ENCODE measurements at places on chromosomes 3 and 15.

- DNase-seq: no peak
These were observed 252.1 kb upstream of the TMCO5A start for GRCh38 chr15:37682304-37682703.

DNA sequence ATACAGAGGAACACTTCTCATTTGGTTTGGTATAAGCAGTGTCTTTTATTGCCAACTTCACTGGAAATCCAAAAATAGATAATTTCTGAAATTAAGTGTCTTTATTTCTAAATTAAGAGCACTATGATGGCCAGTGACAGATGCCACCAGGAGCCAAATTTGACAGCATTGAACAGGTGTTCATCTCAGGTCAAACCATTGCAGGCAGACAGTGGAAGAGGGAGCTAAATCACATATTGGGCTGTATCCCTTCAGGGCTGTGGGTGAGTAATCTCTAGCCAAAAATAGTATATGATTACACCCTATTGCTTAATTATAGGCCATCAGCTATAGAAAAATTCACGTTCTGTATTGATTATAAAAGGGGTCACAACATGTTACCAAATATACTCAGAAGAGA lies 457.7 kb downstream of the NAALADL2 start:
- no peak for DNase-seq

DNA sequence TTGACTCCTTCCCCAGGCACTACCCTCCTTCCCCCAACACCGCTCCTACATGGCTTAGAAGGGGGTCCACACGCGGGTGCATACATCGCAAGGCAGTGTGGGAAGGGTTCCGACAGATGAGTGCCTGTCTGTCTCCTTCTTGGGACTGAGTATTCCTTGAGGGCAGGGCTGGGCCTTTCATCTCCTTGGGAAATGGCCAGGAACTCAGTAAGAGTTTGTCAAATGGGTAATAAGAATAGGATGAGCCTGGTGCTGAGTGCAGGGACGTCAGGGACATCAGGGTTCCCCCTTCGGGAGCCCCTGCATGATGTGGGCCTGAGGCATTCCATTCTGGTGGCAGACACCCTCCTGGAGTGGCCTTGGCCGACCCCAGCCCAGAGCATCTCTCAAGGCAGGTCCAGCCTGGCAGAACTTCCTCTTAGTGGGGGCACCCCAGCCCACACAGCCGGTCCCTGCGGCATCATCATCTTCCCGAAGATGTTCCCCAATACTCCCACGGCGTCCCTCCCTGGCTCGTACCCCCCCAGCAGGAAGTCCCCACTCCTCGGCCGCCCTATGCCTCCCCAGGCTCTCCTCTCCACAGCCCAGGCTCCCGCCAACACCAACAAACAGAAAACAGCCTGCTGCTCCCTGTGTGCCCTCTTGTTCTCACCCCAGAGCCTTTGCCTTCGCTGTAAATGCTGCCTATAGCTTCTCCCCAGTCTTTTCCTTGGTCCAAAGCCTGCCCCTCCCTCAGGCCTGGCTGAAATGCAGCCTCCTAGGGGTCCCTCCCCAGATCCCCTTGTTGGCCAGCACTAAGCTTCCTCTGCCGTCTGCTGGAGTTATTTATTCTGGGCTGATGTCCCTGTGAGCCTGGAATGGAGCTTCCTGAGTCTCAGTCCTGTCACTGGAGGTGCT lies 67.5 kb upstream of the LCTL start:
- DNase-seq: no peak

DNA sequence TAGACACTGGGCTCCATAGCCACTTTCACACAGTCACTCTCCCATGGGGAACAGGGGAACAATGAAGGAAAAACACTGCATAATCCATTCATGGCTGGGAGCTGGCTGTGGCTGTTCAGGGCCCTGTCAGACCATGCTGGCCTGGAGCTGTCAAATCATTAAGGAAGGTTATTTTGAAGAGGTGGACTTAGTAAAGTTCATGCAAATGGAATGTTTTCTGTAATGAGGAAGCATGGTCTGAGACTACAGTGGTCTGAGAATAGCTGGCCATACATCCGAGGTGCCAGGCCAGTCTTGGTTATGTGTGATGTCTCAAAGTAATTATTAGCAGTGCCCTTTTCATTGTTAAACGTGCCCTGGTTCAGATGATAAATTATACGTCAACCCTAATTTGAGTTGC lies 117.1 kb upstream of the MRPS22 start:
- DNase-seq: no peak

- no peak for DNase-seq
These were observed 245.2 kb upstream of the LYSMD4 start for GRCh38 chr15:99978426-99978825.

DNA sequence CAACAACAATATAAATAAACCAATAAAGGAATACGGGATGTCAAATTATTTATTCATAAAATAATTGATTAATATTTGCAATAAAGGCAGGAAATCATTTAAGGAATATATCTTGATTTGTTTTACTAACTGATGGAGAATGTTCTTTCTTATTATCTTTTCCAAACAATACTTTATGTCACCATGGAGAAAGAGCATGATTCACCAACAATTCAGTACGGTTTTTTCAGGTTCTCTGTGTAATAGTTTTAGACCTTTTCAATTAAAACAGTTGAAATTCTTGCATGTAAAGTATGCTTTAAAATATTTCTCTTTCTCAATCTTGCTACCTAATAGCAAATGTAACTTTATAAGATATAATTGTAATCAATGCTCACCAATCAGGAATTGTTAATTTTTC lies 41.7 kb upstream of the MBNL1 start:
- DNase-seq: no peak

DNA sequence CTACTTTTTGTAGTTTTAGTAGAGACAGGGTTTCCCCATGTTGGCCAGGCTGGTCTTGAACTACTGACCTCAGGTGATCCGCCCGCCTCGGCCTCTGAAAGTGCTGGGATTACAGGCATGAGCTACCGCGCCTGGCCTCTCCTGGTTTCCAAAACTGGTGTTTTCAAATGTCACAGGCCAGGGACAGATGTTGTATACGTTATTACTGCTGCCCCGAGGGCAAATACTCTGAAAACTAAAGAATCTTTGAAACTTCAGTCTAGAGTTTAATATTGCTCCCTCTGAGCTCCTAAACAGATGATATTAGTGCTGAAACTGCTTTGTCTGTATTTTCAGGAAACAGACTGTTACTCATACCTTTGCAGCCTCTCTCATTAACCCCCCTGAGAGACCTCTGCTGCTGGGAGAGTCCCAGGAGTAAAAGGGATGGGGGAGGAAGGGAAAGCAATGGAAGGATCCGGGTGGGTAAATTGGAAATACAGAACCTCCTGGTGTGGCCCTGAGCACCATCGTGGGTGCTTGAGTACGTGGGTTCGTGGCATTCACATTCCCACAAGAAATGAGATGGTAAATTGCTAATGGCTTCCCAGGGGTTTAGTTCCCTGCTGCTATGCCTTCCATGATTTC lies 96.3 kb upstream of the IGF1R start:
- DNase-seq: no peak

DNA sequence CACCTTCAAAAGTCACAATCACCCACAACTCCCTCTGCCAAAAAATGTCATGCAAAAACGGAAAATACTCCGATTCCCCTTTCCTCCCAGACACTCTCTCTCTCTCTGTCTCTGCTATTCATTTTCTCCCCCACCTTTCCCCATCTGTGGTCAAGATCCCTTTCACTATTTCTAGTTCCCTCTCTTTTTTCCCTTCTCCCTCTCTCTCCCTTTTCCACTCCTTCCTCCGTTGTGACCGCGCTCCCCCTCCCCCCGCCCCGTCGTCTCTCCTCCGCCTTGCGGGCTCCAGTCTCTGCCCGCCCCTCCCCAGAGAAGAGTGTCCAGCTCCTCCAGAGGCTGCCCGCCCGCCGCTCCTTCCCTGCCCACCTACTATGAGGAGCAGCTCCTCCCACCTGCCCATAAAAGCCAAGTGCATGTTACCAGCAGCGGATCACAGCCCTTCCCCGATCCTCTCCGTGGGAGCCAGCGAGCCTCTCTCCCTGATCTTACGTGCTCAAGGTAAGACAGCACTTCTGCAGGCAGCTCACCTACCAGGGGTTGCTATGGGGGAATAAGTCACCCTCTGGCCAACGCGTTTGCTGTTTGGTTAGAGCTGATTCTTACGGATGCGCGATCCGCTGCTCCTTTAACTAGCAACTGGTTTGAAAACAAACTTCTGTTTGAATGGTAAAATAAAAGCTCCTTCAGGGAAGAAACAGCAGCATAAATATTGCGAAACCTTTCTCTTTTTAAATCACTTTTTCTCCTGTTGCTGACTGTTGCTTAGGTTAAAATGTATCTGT lies at the start of gene COL8A1:
Gene COL8A1, plus strand, starts transcription at position 428 of the 782 bp plus-strand sequence. CDS start 152,089 bp downstream, outside the sequence.
- DNase-seq: no peak

- DNase-seq: no peak
These were observed 23.4 kb downstream of the GPD1L start for GRCh38 chr3:32129832-32130231.

All from DMS79 (cell line).